NCI-H1694 (cell line): ENCODE measurements at places on chromosomes 12 and 14.
A peak's percentile ranks its signal among the peaks of the same experiment; 100 is the strongest.

GRCh38 chr12:62728741-62729140, 206.2 kb downstream of the PPM1H start:
- no peak for DNase-seq

DNA sequence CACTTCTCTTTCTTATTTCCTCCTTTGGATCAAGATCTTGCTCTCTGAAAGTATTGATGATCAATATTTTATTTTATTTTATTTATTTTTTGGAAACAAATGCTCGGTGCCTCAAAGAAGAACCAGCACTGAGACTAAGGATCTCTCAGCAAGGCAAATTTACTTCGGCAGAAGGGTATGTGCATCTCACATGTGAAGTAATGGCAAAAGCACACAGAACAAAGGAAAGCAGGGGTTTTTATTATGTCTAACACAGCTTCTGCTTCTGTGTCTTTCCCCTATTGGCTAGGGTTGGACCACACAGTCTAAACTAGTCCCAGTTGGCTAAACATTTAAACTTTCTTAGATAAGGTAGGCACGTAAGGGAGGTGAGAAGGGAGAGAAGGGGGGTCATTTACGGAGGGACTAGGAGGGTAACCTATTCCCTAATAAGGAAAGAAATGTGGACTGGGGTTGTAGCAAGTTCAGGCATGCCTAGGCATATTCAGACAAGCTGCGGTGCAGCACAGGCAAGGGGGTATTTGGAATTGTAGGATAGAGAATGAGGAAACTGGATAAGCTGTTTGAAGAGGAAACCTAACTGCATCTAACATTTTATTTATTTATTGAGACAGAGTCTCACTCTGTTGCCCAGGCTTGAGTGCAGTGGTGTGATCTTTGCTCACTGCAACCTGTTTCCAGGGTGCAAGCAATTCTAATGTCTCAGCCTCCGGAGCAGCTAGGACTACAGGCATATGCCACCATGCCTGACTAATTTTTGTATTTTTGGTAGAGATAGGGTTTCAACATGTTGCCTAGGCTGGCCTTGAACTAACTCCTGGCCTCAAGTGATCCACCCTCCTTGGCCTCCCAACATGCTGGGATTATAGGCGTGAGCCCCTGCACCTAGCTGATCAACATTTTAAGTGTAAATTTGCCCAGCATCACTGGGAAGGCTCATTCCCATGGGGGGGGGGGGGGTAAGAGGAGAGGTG, 90.0 kb upstream of the EIF5 start:
- peak; percentile 56 for DNase-seq

DNA sequence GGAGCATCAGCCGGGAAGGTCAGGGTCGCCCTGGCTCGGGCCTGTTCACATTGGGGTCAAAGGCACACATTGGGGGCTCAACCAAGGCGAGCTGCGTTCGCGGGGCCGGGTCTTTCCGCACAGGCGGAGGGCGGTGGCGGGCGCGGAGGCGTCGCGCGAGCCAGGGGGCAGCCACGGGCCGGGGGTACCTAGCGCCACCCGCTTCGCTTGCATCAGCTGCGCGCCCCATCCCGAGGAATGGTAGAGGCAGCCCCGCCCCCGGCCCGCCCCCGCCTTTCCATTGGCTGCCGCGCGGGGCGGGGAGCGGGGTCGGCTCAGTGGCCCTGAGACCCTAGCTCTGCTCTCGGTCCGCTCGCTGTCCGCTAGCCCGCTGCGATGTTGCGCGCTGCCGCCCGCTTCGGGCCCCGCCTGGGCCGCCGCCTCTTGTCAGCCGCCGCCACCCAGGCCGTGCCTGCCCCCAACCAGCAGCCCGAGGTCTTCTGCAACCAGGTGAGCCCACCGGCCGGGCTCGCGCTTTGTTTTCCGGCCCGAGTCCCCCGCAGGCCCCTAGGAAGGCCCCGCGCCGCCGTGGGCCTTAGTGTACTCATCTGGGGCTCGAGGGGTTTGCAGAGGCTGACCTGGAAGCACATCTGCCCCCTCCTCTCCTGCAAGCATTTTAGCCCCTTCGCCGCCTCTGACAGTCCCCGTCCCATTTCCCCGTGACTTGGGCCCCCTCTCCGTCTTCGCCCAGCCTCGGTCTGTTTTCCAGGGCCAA, at the start of gene ALDH2:
TSS of gene ALDH2 (plus strand) at position 326 of the 754 bp plus-strand sequence. CDS start at position 376, 50 bp downstream.
- peak; percentile 49 for DNase-seq

DNA sequence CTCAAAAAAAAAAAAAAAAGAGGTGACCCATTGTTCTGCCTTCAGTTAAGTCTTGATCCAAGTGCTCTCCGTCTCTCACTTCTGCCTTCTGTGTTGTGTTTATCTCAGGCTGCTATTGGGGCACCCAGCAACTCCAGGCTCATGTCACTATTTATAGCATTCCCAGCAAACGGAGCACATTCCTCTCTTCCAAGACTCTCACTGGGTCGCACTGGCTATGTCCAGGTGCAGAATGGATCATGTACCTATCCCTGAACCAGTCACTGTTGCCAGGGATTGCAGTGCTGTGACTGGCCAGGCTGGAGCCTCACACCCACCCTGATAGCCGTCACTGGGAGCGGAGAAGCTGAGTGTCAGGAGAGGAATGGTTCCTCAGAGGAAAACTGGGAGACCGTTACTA, 31.2 kb downstream of the RHOF start:
- no peak for DNase-seq

- no peak for DNase-seq
Observed at GRCh38 chr12:100897240-100897639, 102.7 kb downstream of the ANO4 start.

DNA sequence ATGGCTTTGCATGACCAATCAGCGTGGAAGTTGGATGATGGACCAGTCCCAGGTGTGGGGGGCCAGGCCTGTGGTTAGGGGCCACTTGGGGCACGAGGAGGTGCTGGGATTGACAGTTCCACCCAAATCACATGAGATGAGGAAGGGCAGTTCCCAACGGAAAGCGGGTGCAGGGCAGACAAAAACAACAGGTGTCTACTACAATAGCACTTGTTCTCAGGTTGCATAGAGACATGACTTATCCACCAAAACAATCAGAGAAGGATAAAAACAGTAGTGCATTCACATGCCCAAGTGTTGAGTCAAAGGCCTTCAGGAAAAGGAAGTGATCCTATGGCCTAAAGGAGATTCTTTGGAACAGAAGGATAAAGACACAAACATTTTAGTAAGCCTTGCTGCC, 14.6 kb upstream of the EIF2B2 start:
- no peak for DNase-seq

- no peak for DNase-seq
Observed at GRCh38 chr14:100861188-100861936, 35.4 kb downstream of the MEG3 start.

GRCh38 chr12:59500335-59500734, 95.5 kb upstream of the SLC16A7 start:
- no peak for DNase-seq

DNA sequence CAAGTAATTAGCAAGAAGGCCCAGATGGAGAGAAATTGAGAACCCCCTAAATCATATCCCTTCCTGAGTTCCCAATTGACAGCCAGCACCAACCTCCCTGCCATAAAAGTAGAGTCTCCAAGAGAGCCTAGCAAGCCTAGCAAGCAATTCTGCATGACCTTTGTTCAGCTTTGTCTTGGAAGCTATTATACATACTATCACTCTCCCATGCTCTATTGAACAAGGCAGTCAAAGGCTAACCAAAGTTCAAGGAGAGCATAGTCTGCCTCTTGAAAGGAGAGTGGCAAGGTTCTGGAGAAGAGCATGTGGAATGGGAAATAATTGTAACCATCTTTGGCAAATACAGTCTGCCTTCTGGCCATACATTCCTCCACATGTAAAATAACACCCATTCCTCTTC, 7.8 kb downstream of the ACOT4 start:
- DNase-seq: no peak

DNA sequence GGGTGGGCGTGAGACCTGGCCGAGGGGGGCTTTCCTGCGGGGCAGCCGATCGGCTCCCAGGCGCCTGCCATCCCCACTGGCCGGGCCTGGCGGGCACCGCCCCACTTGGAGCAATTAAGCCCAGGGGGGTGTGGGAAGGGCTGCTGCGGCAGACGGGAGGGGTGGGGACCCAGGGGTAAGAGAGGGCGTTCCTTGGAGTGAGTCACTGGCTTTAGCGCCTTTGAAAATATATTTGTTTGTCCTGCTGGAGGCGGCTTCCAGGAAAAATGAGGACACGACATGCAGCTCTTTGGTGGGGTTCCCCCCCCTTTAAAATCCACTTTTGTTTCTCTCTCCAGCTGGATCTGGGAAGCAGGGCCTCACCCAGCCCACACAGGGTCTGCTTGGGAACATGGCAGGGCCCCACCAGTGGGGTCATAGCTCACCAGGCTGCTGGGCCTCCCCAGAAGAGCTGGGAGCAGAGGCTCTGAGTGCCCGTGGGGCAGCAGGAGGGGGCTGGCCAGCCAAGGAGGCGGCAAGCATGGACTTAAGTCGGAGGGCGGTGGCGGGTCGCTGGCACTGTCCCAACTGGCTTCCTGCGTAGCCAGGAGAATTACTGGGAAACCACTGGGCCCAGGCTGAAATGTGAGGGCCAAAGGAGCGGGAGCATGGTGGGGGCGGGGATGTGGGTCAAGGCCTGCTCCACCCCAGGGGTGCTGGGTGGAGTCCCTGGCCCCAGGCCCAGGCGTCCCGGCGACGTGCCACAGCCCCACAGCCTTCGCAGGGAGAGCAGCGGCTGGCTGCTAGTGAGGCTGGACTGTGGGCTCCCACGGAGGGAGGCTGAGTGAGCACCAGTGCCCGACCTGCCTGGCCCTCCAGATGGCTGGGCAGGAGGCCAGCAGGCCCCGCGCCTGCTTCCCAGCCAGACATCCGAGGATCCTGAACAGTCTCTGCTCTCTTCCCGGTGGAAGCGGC, 128.0 kb downstream of the RFLNA start:
- peak; percentile 45 for DNase-seq

DNA sequence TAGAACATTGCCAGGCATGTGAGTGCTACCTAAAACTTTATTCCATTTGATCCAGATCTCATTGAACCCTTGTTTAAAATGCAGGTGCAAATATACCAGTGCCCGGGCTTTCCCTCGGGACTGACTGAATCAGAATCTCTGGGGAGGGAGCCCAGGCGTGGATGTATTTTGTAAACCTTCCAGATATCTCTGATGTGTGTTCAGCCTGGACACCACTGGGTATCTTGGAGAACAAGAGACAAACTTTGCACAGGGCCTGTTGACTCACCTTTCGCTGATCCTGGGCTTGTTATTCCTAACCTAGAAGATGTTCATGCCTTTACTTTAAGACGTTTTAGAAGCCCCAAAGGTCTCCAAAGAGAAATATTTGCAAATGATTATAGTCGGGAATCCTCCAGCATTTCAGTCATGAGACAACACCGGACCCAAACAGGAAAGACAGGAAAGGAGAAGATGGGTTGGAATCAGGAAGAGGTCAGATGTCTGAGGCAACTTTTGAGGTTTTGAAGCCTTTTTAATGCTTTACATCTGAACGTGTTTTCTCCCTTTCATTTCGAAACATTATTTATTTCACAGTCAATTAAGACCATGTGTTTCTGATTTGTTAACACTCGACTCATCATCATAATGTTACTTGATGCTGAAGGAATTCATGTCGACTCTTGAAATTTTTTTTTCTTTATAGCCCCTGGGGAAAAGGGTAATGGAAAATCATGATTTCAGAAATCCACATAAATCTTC, 118.6 kb downstream of the PLXNC1 start:
- no peak for DNase-seq

GRCh38 chr12:6452944-6453630, 1.2 kb downstream of the TAPBPL start:
- no peak for DNase-seq

GRCh38 chr12:92226071-92226661, 80.5 kb upstream of the BTG1 start:
- DNase-seq: no peak

DNA sequence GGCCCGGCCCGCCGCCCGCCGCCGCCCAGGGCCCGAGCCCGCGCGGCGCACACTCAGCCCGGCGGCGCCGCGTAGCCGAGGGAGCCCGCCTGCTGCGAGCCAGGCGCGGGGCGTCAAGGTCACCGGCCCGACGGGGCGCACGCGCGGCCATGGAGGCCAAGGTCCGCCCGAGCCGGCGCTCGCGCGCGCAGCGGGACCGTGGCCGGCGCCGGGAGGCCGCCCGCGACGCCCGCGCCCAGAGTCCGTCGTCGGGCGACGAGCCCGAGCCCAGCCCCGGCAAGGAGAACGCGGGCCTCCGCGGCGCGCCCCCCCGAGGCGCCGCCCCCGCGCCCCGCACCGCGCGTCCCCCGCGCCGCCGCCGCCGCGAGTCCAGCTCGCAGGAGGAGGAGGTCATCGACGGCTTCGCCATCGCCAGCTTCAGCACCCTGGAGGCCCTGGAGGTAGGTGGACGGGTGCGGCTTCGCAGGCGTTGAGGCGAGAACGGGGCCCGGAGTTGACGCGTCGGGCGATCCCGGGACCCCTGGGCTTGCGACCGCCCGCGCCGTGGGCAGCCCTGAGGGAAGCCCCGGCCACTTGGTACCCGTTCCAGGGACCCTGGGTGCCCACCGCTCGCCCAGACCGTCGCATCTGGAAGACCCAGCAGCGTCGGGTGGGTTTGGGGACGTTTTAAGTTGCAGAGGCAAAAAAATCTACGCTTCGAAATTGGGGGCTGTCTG, 629 bp downstream of the FBRSL1 start:
- DNase-seq: no peak

DNA sequence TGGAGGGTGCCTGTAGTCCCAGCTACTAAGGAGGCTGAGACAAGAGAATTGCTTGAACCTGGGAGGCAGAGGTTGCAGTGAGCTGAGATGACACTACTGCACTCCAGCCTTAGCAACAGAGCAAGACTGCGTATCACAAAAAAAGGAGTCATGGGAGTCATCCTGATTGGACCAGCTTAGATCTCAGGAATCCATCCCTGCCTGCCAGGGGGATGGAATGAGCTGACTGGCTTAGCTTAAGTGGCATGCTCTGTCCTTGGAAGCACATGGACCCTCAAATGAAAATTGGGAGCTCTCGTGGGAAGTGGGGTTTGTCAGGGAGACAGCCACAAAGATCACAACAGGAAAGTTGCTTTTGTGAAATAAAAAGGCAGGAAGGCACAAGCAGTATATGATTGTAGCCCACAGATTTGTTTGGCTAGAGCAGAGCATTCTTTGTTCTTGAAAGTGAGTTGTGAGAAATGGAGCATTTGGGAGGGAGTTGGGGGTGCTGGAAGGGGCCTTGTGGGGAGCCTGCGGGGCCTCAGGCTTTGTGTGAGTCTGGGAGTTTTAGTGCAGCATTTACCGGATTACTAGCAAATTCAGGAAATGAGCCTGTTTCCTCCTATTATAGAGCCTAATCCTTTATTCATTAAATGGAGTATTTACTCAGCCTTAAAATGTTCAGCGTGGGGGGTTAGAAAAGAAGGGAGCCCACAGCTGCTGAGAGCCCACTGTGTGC, 30.7 kb downstream of the DGLUCY start:
- no peak for DNase-seq

GRCh38 chr14:106227793-106228192, 701.4 kb downstream of the TMEM121 start:
- no peak for DNase-seq

DNA sequence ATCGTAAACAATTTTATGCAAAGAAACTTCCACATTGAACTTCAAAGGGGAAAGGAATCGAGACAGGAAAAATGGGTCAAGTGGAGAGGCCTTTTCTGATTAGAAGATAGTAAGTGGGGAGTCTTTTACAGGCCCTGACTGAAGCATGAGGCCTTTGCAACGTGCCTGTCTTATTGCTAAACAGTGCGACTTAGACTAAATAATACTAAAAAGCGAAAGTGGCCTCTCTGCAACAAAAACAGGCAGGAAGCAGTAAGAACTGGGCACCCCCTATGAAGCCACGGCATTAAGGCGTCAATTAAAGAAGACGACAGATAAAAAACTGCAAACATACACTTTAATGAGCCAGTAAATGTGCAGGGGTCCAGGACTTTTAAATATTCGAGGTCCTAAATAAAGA, 283.4 kb upstream of the GRIP1 start:
- no peak for DNase-seq

- no peak for DNase-seq
Observed at GRCh38 chr14:74427651-74428050, 1.6 kb upstream of the SYNDIG1L start.
